H4 (cell line): ENCODE measurements at places on chromosomes 2 and 18.

DNA sequence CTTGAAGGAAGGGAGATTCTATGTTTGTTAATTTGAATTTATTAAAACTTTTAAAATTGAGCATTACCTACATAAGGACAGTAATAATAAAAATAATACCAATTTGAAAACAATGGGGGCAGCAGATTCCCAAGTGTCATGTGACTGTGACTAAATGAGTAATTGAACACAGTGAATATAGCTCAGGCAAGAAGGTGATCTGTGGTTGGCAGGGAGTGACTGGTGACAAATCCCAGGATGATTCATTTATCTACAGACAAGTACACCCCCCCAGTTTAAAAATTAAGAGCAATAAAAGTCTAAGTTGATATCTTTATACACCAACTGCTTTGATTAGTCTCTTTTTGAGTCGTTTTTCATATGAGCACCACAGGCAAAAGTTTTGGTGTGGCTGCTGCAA, 299.5 kb downstream of the ARHGAP15 start:
- no peak for DNase-seq

GRCh38 chr2:236014408-236015131, 153.6 kb downstream of the GBX2 start:
- DNase-seq = no peak

DNA sequence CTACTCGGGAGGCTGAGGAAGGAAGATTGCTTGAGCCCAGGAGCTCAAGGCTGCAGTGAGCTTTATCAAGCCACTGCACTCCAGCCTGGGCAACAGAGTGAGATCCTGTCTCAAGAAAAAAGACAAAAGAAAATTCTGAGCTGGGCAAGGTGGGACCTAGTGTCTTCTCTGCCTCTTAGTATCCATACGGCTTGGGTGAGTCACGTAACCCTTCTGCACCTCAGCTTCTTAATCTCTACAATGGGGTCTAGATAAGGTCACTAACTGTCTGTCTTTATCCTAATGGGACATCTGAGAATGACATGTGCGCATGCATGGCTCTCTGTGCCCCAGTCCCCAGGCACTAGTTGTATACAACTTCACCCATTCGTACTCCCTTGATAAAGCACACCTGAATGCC, 53.4 kb upstream of the TLK1 start:
- no peak for DNase-seq

DNA sequence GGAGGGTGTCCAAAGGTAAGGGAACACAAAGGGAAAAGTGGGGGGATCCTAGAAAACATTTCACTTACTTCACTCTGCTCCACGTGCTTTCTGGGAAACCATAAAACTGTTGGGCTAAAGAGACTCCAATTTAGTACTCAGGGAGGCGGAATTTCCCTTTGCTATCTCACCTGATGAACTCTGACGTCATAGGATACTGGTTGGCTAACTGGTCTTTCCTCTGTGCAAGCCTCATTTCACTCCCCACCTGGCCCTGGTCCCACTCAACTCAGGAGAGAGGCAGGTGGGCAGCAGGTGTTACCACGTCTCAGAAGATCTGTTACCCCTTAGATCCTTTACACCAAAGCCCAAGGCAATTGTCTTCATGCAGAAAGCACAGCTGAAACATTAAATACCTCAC, 51.8 kb upstream of the PMAIP1 start:
- no peak for DNase-seq

DNA sequence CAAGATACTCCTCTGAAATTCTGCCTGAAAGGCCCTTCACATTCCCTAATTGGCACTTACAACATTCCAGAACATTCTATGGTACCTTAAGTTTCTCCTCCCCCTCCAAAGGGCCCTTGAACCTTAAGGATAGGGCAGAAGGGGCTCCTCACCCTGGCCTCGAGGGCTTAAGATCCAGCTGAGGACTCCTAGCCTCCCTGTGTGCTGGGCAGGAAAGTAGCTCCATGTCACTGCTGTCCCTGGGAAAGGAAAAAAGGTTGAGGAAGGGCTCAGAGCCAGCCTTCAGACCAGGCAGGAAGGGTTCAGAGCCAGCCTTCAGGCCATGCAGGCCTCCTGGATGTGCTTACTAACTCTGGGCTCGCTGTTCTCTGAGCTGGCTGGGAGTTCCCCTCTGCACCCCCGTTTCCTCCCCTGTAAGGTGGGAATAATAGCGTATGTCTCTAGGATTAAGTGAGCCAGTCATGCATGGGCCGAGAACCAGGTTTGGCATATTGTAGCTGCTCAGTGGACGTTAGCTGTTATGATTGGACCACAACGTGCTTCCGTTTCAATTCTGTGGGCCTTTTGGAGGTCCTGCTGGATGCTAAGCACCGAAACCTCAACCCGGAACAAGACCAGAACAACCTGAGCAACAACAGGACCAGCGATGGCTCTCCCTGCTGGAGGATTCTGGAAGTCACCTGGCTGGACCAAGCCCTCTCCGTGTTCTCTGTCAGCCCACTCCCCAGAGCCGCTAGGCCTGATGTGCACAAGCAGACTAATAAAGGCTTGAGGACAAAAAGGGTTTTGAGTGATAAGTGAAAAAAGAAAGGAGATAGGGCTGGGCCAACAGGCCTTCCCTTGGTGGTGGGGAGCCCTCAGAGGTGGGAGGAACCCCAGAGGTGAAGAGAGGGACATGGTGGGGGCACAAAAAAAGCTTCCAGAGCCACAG, 1.0 kb upstream of the B3GNT7 start:
- no peak for DNase-seq

- peak; percentile 11 for DNase-seq
These were observed 78.0 kb downstream of the TMEM182 start for GRCh38 chr2:102839668-102840388.

DNA sequence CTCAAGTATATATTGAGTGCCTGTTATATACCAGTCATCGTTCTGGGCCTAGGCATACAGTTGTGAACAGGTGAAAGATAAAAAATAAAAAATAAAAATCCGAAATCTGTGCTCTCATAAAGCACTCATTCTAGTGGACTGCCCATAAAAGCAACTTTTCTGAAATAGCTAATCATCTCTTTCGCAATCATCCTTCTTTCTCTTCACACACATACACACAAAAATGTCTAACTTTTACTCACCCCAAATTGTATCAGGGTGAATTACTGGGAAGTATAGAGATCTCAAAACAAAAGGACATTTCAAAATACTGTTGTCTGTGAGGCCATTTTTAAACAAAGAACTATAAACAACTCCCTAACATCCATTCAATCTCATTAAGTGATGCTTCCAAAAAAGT, 29.6 kb upstream of the ORC2 start:
- no peak for DNase-seq

- no peak for DNase-seq
These were observed 269.3 kb upstream of the EPC2 start for GRCh38 chr2:148375214-148375613.

- DNase-seq = no peak
These were observed 107.5 kb downstream of the OSR1 start for GRCh38 chr2:19250906-19251305.

- peak; percentile 67 for DNase-seq
These were observed 364.8 kb upstream of the GALNT5 start for GRCh38 chr2:156892467-156893281.

GRCh38 chr18:2572171-2572569, 813 bp downstream of the NDC80 start:
- DNase-seq = no peak

DNA sequence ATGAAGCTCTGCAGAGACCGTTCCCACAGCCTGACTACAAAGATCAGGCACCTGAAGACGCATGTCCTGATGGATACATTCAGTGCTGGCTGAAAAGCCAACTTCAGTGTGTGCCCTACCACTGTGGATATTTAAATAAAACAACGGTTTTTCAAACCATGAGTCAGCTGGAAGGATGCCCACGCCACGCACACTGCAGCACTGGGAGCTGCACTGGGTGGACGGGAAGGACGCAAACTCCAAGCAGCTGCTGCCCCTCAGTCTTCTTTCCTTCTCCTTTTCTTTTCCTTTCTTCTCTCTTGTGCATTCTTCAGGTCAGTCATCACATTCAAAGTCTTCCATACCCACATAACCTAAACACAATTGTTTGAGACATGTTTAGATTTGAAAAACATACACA, 7.9 kb downstream of the TMEM18 start:
- no peak for DNase-seq

DNA sequence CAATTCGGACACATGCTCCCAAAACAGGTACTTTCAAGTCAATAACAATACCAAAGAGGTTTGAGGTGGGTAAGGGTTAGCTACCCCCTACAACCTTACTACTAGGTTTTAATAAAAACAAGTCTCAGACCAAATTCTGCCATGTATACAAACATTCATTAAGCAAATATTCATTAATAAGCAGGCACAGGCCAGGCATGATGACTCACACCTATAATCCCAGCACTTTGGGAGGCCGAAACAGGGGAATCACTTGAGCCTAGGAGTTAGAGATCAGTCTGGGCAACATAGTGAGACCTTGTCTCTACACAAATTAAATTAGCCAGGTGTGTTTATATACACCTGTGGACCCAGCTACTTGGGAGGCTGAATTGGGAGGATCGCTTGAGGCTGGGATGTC, 11.7 kb upstream of the ELAC1 start:
- DNase-seq = no peak

- no peak for DNase-seq
These were observed 8.8 kb upstream of the TTLL4 start for GRCh38 chr2:218701806-218702205.

GRCh38 chr18:24386681-24387080, 10.9 kb downstream of the OSBPL1A start:
- no peak for DNase-seq

DNA sequence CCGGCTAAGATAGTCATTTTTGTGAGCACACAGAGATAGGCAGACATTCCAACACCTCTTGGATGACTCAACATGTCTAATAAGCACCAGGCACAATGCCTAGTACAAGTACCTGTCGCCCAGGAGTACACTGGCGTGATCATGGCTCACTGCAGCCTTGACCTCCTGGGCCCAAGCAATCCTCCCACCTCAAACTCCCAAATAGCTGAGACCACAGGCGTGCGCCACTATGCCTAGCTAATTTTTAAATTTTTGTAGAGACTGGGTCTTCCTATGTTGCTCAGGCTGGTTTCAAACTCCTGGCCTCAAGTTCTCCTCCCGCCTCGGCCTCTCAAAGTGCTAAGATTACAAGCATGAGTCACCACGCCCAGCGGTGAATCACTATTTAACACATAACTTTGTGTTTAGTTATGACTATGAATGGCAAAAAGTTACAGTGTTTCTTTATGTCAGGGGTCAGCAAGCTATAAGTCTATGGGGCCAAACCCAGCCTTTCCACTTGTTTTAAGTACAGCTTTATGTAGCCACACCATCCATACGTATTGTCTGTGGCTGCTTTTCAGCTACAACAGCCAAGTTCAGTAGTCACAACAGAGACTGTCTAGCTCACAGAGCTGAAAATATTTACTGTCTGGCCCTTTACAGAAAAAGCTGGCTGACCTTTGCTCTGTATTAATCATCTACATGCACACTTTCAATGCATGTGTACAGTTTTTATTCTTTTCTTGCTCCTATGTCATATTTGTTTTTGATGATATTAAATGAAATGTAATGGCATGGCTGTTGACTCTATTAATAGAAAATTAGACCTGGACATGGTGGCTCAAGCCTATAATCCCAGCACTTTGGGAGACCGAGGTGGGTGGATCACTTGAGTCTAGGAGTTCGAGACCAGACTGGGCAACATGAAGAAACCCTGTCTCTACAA, 18.7 kb downstream of the ORC2 start:
- peak; percentile 71 for DNase-seq

DNA sequence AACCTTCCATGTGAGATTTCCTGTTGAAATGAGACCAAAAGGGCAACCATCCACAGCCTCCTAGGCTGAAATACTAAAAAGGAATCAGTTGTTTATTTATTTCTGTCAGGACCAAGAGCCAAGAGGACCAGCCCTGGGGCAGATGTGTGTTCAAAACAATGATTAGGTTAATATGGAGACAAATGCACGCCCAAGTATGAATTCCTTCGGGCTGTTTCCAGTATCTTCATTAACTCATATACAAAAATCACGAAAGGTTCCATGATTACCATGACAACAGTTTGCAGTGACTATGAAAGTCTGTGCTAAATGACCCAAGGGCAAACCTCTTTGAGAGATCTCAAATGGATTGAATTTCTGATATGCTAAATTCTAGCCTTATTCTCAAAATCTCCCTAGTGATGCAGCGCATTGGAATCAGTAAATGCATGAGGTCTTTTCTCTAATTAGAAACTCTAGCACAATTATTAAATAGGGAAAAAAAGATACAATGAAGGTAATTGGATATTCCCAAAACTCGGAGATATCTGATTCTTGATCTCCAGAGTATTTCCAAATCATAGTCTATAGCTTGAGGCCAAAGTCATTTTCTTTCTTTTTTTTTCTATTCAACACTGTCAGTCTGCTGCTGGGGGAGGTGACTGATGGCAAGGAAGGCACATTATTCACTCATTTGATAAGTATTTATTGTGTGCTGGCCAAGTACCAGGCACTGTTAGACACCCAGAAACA, 35.6 kb downstream of the VIT start:
- peak; percentile 4 for DNase-seq
